Astrocyte (in vitro differentiated cells and primary cell): ENCODE measurements at places on chromosomes 5 and 9.
A peak's percentile ranks its signal among the peaks of the same experiment; 100 is the strongest.

DNA sequence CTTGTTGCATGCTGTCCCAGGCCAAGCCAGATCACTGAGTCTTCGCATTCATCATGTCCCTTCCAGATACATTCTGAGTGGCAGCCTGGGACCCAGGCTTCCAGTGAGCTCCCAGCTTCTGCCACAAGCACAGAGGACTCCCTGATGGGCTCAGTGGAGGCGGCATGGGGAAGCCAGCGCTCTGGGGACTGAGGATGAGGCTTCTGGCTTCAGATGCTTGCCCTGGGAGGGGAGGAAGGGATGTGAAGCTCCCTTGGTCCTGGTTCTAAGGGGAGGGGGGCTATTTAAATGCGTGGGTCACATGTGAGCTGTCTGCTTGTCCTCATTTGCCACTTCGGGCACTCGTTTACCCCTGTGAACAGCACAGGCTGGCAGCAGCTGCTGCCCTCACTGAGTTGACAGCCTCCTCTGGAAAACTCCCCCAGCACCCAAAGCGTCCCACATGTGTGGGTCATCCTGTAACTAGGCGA is 174.0 kb downstream of the NR3C1 start:
- H3K27ac ChIP-seq = no peak overlapping the region
- no peak overlapping the region for H3K4me3 ChIP-seq
- no peaks in the 10 kb centered on the region for H3K36me3 ChIP-seq
- DNase-seq = no peak
- H3K4me1 ChIP-seq = peaks cover 7% of the 10 kb centered on the region

DNA sequence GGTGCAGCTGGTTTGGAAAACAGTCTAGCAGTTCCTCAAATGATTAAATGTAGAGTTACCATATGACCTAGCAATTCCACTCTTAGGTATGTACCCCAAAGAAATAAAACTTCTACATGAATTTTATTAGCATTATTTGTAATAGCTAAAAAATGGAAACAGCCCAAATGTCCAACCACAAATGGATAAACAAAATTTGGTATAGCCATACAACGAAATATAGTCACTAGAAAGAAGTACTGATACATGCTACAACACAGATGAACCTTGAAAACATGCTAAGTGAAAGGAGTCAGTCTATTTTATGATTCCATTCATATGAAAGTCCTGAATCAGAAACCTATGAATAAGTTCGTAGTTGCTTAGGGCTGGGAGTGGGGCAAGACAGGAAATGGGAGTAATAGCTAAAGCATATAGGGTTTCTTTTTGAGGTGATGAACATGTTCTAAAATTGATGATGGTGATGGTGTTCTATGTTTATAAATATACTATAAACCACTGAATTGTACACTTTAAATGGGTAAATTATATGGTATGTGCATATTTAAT is 6.3 kb downstream of the GDF9 start:
- H3K36me3 ChIP-seq = no peaks in the 10 kb centered on the region
- H3K4me3 ChIP-seq = no peak overlapping the region
- peaks cover 5% of the 10 kb centered on the region for H3K27me3 ChIP-seq
- no peak for DNase-seq
- H3K4me1 ChIP-seq = no peaks in the 10 kb centered on the region
- H3K27ac ChIP-seq = no peak overlapping the region

GRCh38 chr9:13963005-13963653 is 350.8 kb downstream of the NFIB start:
- no peak for DNase-seq
- H3K27ac ChIP-seq = no peak overlapping the region
- no peaks in the 10 kb centered on the region for H3K36me3 ChIP-seq
- H3K4me3 ChIP-seq = no peak overlapping the region
- H3K4me1 ChIP-seq = no peaks in the 10 kb centered on the region

DNA sequence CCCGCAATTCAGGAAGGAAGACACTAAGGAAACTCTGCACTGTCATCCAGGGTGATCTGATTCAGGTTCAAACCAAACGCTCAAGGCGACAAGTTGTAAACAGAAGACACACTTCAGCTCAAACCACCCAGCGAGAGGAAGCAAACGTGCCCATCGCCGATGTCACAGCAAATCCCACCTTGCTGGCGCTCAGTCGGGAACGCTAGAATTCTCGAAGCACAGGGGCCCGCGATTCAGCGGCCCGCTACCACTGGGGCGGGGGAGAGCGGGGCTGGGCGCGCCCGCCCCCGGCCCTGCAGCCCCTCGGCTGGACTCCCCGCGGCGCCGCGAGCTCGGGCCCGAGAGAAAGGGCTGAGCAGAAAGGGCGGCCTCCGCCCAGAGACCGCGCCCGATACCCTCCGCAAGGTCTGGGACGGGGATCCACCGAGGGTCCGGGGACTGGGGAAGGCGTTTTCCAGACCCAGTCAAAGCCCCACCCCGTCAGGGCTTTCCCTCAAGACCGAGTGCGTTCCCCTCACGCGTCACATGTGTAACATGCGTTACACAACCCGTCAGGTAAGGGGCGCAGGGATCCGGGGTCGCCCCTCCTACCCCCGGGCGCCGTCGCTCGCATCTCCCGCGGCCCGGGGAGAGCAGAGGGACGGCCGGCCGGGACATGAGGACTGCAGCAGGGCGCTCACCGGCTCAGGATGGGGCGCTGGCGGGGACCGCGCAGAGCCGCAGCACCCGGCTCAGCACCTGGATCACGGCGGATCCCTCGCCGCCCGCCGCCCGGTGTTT is 469 bp downstream of the AGTPBP1 start:
- H3K4me1 ChIP-seq = peaks cover 15% of the 10 kb centered on the region
- peak; percentile 8 for DNase-seq
- H3K27me3 ChIP-seq = peaks cover 22% of the 10 kb centered on the region
- H3K4me3 ChIP-seq = peak overlapping the region; percentile 87
- no peaks in the 10 kb centered on the region for H3K36me3 ChIP-seq

DNA sequence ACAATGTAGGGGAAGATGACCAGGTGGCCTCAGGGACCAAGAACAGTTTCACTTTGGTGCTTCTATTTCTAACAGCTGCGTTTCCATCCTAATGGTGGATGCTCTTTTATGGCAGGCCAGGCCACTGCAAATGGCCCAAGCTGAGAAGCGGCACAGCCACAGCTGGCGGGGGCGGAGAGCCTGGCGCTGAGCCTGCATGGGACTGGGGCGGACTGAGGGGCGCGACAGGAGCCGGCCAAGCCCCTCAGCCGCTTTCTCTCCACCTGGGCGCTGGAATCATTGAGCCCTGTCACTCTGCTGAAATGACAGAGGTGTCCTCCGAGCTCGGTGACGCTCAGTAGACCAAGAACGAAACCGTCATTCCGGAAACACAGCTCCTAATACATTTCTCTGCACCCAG is 317.3 kb upstream of the PDE4D start:
- no peaks in the 10 kb centered on the region for H3K36me3 ChIP-seq
- no peak overlapping the region for H3K4me3 ChIP-seq
- no peaks in the 10 kb centered on the region for H3K27me3 ChIP-seq
- H3K4me1 ChIP-seq = no peaks in the 10 kb centered on the region
- H3K27ac ChIP-seq = no peak overlapping the region
- no peak for DNase-seq
